ENCODE measurements at places on chromosomes 1 and 21.
A peak's percentile ranks its signal among the peaks of the same experiment; 100 is the strongest.

- peak; percentile 32 for DNase-seq
Observed at GRCh38 chr1:16927256-16927655, 5.5 kb downstream of the CROCC start.

DNA sequence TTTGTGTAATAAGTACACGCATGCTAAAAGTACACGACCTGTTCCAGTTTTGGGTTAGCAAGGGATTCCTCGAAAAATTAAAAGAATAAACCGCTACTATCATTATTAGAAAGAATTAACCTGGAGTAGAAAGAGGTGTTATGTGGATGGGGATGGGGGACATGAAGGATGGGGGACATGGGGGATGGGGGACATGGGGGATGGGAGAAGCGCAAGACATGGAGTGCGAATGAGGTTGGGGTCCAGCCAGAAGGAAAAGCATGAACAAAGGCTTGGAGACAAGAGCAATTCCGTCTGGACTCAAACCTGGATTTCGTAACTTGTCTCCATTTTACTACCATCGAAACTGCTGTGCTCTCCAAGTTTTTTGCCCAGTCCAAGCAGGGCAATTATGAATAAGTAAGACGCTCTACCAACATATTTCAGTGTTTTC, 591 bp upstream of the KDM1A start:
- no peak for DNase-seq

GRCh38 chr1:9942399-9942938, 722 bp downstream of the LZIC start:
- peak; percentile 63 for DNase-seq

DNA sequence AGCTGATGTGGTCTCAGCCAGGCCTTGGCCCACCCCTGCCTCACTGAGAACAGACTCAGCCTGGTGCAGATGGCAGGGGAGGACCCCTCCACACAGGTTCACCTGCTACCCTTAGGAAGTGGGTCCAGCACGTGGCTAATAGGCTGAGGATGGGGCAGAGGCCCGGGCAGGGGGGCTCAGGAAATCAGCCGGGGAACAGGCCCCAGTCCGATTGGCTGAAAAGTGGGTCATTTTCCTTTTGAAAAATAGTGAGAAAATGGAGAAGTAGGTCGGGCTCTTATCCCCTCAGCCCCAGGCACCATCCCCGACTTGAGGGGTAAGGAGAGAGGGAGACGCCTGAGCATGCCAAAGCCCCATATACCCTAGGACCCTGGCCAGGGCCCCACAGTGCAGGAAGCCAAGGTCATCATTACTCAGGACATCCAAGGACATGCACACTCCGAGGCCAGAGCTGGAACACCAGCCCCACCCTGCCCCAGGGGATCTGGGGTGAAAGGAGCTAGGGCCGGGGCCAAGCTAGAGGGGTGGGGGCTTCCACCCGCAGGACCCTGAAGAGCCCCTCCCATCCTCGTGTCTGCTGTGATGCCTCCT, 11.0 kb downstream of the DLGAP3 start:
- DNase-seq = no peak

DNA sequence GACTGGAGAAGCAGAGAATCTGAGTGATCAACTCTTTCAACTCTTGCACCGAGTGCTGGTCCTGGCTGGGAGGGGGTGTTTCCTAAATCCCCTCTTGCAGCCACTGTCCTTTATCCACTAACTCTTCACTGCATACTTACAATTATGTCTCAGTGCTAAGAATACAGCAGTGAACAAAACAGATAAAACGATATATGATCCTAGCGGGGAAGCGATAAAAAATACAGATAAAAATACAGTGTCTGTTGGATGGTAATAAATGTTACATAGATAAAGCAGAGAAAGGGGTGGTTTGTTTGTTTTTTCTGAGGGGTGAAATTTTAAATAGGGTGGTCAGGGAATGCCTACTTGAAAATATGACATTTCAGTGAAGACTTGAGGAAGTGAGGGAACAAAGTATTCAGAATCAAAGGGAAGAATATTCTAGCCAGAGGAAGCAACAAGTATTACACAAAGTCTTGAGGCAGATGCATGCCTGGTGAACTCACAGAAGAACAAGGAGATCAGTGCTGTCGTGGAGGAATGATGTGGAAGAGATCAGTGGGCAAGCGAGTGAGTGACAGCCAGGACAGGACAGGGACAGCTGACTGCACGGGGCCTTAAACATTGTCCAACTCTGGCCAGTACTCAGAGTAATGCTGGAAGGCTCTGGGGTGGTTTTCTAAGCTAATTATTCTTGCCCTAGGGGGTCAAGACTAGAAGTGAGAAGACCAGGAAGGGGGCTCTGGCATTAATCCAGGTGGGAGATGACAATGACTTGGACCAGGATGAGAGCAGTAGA, 110.0 kb downstream of the APP start:
- DNase-seq = no peak

GRCh38 chr1:95048317-95048716, 24.4 kb downstream of the ALG14 start:
- DNase-seq = no peak

GRCh38 chr1:235608278-235608677, 41.3 kb downstream of the GNG4 start:
- no peak for DNase-seq

- no peak for DNase-seq
Observed at GRCh38 chr1:44707112-44707881, 23.7 kb downstream of the RNU5D-1 start.

- peak; percentile 6 for DNase-seq
Observed at GRCh38 chr1:63557365-63557987, 34.2 kb downstream of the EFCAB7 start.

DNA sequence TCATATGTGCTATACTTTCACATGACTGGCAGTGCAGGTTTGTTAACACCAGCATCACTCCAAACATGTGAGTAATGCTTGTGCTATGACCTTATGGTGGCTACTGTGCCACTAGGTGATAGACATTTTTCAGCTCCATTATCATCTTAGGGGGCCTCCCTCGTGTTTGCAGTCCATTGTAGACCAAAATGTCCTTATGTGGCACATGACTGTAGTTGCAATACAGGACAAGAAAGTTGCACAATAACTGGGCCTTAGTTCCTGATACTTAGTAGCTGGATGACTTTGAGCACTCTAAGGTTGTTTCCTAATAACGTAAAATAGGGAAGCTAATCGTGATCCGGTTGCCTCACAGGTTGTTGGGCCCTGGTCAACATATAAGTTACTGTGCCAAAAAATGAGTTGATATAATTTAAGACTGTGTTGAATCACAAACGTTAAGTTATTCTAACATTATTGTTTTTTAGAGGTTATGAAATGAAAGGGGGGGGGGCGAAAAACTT, 511 bp upstream of the SNX27 start:
- no peak for DNase-seq

DNA sequence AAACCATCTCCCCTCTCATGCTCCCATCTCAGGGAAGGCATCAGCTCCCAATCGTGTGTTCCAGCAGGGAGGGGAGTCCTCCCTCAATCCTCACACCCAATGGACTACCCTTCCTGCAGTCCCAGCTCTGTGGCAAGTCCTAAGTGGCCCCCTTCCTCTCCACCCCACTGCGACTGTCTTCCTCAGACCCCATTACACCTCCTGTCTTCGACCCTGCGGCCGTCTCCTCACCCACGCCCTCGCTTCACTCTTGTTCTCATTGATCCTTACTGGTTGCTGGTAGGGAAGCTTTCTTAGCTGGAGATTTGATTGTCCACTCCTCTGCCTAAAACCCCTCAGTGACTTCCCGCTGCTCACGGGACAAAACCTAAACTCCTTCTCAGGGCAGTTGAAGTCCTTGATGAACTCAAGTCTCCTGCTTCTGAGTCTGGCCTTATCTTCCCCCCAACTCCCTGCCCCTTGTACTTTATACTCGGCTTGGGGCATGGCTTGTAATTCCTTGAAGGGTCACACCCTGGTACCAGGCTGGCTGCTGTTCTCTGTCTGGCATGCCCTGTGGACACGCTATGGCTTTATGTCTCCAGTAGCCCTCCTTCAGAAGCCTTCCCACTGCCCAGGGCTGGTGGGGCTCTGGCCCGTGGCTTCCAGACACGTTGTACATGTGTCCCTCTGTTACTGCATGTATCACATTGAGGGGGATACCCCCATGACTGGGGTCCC, 2.3 kb upstream of the EPS8L3 start:
- no peak for DNase-seq

GRCh38 chr1:47703156-47703825, 265.4 kb downstream of the FOXD2 start:
- DNase-seq = no peak

- no peak for DNase-seq
Observed at GRCh38 chr1:63486629-63487028, 36.4 kb downstream of the ITGB3BP start.

DNA sequence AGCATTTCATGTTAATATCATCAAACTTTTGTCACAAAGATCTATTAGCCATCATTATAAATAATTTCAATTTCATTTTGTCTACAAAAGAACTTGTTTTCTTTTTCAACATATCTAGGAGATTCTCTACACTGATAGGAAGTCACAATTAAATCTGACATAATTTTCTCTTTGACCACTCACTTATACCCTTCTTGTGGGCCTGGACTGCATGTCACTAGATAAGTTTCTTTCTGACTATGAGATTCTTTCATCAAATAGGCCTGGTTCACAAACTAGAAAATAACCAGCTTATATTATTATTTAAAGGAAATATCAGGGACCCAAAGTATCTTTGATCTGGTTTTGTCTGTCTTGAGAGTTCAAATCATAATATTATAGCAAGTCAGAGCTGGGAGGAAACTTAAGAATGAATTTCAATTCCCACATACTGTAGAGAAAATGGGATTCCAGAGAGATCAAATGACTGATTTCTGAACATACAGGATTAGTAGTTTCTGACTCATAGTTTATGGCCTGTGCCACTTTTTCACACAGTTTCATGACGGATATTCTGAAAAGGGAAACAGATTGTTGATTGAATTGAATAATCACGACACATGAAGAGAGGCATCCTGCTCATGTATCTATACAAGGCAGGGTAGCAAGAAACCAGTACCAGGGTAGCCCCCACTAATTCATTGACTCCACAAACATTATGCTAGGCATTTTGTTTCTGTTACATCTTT, 355.8 kb downstream of the GPATCH2 start:
- DNase-seq = no peak

GRCh38 chr1:67614511-67614934, 70.5 kb upstream of the GADD45A start:
- no peak for DNase-seq

DNA sequence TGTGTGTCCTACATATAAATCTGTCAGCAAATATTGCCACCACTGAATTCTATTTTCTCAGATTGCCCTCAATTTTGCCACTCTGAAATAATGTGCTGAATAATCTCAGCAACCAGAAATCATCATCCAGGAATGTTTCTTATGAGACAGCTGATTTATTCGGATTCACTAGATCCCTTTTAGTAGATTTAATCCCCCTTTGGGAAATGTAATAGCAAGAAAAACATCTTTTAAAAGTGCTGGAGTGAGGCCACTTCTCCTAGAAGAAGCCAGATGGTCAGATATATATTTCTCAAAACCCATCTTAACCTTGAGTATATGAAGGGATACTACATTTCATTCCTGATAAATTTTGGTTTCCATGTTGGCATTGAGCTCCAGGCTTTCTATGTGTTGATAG, 327.7 kb downstream of the SMYD3 start:
- DNase-seq = no peak

- DNase-seq = no peak
Observed at GRCh38 chr21:27515676-27516075, 548.8 kb upstream of the ADAMTS5 start.

- no peak for DNase-seq
Observed at GRCh38 chr1:6599141-6599975, 3.3 kb downstream of the KLHL21 start.

DNA sequence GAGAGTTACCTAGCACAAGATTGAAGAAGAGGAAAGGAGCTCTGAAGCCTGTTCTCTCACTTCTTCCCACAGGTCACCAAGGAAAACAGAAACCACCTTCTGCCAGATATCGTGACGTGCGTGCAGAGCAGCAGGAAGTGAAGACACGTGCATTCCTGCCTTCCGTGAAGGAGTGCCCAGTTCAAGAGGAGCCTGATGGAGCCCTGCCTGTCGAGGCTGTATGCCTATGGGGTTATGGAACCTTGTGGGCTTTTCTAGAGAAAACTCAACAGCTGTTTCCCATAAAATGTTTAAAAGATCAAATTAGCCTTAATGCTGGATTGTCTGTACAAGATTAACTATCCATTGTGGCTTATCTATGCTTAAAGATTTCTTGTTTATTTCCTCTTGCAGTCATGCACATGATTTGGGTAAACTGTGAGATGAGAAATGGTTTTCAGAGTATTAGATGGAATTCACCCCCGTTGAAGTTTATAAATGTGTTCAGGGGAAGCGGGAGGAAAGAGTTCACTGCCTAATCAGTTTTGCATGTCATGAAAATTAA, 27.8 kb downstream of the NTPCR start:
- no peak for DNase-seq
